GM23248 (cell line): ENCODE measurements at places on chromosomes 2 and 18.

DNA sequence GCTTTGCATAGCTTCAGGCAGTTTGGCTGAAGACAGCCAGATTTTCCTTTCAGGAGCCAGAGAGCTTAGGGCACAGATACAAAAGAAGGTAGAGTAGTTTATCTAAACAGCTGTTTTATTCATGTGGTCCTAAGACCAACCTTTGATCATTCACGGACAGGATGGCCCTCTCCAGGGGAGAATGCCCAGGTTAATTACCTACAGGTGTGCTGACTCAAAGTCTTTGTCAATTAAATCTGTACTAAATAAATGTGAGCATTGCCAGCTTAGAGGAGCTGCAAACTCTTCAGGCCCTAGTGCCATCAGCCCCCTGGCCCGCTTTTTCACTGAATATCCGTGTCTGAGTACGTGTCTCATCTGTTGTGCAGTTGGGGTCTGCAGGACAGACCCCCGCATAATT is 554.7 kb downstream of the NUP35 start:
- DNase-seq: no peak

DNA sequence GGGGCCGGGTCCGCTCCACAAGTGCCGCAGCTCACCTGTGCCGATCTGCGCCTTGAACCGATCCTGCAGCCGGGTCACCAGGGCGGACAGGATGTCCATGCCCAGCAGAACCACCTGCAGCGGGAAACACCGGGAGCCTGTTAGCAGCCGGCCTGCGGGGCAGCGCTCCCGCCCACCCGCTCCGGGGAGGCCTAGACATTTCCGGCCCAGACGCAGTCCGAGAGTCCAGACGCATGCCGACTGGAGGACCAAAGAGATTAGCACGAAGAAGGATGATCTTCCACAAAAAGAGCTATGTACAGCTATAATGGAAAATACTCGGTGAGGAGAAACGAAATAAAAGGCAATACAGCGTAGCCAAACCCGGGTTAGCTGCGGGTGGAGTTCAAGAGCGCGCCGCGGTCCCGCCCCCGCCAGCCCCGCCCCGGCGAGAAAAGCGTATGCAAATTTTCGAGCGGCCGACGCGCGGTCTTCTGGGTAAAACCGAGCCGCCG is 421 bp upstream of the RNU4ATAC start:
- DNase-seq: peak; percentile 91

GRCh38 chr2:120748741-120749140 is 13.1 kb downstream of the GLI2 start:
- no peak for DNase-seq

DNA sequence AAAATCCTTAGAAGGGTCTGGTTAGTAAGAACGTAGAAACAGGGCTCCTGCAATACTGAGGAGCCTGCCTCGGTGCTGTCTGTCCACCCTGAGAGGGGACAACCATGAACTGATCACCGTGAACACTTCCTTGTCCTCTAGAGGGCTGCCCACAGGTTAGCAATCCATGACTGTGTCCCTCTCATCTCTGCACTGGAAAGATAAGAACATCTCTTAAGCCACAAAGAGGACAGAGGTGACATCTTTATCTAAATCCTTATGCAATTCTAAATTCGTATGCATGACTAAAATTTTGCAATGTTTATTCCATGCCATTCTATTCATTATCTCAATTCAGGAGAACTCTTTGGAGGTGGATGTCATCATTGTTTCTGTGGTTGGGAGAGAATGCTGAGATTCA is 12.8 kb downstream of the EFR3B start:
- no peak for DNase-seq

GRCh38 chr2:36068086-36068485 is 287.5 kb upstream of the CRIM1 start:
- DNase-seq: no peak

GRCh38 chr2:30266705-30267104 is 35.4 kb downstream of the LBH start:
- DNase-seq: no peak

DNA sequence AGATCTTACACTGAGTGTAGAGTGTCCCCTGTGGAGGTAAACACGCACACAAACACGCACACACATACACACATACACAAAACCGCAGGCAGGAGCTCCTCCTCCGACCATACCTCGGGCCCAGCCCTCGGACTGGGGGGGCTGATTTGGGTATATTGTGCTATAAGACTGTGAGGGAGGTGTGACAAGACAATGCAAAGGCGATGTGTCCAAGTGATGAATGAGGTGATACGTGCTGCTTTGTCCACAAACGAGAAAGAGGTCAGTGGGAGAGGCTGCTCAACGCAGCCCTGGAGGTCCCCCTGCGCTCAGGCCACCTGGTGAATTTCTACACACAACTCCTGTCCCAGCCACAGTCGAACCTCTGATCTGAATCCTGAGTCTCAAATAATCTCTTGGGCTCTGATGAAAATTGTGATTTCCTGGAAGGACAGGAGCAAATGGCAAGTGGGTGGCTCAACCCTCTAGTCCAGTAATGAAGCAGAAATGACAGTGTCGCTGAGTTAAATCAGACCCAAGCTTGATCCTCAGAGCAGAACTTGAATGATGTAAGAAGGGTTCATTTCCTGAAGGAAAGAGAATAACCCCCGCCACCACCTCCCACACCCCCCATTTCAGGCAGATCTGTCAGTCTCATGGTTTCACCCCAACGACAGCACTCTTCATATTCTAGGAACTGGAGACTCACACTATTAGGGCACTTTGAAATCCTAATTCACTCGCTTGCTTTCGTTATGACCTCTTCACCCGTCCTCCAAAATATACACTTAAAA is 48.9 kb upstream of the ASXL2 start:
- DNase-seq: no peak

DNA sequence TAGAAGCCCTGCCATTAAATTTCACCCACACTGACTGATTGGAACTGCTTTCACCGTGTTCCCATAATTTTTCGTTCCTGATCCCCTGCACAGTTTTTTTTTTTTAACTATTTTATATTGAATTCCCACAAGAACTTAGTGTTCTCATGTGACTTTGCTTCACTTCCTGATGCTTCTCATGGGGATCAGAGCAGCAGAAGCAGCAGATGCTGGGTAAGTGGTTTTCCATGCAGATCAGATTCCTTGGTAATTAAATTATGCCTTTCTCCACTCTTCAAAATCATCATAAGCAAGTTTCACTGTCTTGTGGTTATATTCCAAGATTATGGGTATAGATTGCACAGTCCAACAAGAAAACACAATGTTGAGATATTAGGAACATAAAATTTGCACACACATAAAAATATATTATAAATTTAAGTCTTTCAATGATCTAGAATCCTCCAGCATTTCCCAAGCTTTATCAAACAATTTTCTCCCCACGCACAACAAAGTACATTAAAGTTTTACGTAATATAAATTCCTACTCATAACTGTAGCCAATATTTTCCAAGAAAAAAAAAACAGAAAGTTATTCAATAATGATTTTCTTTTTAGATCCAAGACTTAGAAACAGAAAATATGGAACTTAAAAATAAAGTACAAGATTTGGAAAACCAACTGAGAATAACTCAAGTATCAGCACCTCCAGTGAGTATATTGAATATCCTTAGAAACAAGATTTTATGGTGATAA is 277.9 kb downstream of the GULP1 start:
- DNase-seq: peak; percentile 3

- no peak for DNase-seq
Observed at GRCh38 chr2:165536851-165537499, 67.5 kb downstream of the CSRNP3 start.

DNA sequence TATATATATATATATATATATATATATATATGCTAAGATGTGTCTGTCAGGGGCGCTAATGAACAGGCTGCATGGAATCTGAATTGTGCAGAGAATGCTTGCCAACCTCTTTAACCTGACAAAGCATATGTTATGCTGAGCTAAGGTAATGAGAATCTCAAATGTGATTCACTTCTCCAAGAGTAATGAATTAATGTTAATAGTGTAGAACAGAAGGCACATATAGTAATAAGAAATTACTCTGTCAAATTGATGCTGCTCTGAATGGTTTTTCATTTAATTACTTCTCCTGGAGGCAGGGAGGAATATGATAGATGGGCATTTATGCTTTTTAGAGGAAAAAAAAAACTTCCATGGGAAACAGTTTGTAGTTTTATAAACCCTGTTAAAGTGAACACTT is 35.4 kb downstream of the COX7A2L start:
- no peak for DNase-seq

DNA sequence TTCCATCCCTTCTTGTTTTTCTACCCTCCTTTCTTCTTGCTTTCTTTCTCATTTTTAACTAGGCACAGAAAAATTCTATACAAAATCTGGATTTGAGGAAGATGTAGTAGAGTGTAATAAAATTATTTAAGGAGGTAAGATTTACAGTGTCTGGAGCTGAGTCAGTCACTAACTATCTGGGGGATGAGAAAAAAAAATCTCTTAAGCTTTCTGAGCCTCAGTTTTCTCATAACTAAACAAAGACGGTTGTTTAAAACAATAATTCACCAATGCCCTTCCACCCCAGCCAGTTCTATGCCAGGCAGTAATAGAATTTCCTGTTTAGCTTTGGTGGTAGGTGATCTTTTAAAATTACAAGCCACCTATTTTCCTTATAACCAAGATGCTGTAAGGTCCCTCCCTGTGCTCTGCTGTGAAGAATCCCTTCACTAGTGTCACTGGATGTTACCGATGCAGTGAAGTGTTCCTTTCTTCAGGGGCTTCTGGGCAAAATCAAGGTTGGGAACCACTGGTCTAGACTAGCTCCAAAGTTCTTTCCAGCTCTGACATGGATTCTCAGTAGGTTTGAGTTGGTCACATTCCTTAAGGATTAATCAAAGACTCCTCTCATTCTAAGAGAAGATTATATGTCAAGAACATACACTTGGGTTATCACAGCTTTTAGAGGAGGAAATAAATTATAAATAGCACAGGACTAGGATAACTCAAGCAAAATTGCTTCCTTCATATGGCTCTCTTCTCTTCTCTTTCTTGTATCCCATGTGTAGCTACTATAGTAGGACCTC is 289.0 kb downstream of the CDH2 start:
- DNase-seq: peak; percentile 12

DNA sequence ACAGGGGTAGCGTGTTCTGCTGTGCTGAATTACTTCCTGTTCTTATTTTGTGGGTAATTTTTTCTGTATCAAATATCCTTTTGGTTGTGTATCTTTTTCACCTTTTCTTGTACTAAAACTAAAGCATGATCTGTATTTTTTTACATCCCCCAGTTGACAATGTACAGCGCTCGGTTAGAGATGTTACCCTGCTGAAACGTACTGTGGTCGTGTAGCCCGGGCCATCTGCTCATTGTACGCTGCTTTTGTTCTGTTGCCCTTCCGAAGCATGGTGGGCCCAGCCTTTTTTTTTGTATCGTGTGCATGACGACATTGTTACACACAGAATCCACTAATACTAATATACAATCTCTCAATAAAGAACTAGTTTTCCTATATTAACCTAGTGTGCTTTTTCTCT is 233.1 kb downstream of the HAUS1 start:
- DNase-seq: no peak

DNA sequence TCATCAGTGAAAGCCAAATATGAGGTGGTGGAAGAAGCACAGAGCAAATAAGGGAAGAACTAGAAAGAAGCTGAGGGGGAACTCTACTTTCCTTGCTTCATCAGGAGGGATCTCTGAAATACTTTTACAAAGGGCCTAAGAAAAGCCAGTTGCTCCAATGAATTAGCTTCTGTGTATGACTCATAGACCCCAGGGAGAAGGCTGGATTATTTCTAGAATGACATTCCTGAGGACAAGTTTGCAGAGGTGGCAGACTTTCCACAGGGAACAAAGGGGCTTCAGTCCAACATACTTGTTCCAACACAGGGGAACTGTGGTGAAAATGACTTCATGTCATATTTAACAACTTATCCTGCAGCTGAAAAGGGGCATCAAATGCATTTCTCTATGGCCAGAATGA is 29.0 kb downstream of the DOK1 start:
- peak; percentile 82 for DNase-seq

DNA sequence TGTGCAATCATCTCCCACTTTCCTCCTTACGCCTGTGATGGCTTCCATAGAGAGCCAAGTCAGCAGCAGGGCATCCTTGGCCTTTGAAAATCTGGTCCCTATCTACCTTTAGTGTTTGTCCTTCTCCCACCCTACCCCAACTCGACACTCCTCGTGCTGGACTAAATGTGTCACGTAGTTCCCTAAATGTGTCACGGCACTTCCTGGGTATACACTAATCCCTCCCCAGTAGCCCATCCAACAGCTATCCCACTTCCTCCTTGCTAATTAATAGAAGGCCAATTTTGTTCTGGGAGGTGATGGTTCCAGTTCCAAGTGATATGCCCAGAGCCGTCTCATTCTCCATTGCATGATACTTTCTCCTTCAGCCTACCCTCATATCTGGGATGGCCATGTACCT is 36.5 kb upstream of the ZFP36L2 start:
- no peak for DNase-seq

DNA sequence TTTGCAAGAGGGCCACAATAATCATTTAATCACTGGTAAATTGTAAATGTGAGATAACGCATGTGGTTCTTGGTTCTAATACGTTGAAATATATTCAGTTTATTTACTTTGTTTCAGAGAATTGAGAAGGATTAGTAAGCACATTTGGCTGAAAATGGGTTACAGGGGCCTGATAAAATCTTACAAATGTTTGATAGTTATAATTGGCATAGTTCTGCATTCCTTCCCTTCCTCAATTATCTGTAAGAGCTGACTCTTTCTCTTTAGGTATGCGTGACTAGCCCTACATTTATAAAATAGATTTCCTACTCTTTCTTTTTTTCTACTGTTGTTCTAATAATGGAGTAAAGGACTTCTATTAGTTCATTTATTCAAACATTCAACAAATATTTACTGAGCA is 685.2 kb downstream of the NUP35 start:
- DNase-seq: no peak
